ENCODE measurements at places on chromosomes 5 and 9.

DNA sequence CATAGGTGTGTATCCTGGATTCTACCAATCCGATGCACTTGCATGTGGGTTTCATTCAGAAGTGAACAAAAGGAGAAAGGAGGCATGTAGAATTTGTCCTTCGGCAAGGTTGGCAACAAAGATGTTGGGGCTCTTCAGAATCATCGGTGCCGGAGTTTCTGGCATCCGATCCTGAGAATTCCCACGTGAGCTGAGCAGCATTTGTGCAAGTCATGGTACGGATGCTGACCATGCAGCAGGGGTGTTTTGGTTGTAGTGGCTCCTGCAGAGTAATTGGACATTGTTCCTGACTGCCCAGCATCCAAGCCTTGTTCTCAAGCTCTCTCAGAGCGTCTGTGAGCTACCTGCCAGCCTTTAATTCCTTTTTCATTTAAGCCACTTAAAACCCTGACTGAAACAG lies 19.0 kb upstream of the POC5 start:
- no peak for DNase-seq

DNA sequence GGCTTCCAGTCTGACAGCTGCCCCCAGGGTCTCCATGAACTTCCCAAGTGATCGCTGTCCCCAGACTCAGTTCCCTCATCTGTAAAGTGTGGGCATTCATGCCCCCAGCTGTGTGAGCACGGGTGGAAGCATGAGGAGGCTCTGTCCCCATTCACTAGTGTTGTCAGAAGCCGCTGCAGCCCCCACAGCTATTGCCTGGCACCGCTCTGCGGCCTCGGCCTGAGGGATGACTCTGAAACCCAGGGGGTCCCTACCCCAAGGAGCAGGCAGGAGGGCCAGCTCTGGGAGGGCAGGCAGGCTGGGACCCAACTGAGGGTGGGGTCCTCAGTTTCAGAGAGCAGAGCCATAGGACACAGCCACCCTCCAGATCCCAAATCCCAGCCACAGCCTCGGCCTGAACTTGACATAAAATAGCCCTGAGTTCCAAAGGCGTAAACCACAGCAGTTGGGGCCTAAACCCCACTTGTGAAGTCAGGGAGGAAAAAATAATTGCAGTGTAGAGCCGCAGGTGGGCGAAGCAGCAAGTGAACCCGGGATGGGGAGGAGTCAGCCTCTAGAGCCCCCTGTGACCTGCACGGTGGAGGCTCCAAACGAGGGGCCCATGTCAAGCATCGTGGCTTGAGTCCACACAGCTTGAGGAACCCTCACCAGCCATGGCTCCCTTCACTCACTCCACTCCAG lies 66.0 kb upstream of the ADAMTS2 start:
- DNase-seq = no peak

GRCh38 chr9:91077624-91078368 lies 276.2 kb downstream of the SYK start:
- DNase-seq = no peak

GRCh38 chr5:178439493-178440180 lies 150.6 kb downstream of the COL23A1 start:
- DNase-seq = no peak

GRCh38 chr9:131299346-131299960 lies 9.9 kb downstream of the PLPP7 start:
- DNase-seq = no peak

- DNase-seq = no peak
These were observed 135.1 kb downstream of the DROSHA start for GRCh38 chr5:31396611-31397295.

GRCh38 chr5:145510324-145510723 lies 324.8 kb downstream of the PRELID2 start:
- DNase-seq = no peak

GRCh38 chr5:148831590-148832565 lies 5.5 kb downstream of the ADRB2 start:
- DNase-seq = peak; percentile 45

GRCh38 chr5:111584651-111585050 lies 72.3 kb upstream of the STARD4 start:
- no peak for DNase-seq

DNA sequence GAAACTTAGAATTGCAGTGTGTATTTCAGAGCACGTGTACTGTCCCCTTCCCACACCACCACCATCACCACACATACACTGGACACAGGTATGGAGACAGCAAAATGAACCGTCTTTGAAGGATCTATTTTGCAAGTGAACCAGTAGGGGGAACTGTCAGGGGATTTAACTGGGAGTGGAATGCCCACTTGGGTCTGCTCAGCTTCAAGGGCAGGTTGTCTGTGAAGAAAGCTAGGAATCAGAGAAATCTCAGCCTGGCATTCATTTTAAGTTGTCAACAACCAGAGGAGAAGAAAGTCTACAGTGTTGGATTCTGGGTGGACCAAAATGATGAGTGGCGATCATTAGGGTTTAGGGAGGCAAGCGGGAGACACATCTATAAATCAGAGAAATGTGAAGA lies 147.0 kb downstream of the DCP2 start:
- no peak for DNase-seq

- peak; percentile 34 for DNase-seq
These were observed 25.0 kb upstream of the CEP78 start for GRCh38 chr9:78210841-78211301.

DNA sequence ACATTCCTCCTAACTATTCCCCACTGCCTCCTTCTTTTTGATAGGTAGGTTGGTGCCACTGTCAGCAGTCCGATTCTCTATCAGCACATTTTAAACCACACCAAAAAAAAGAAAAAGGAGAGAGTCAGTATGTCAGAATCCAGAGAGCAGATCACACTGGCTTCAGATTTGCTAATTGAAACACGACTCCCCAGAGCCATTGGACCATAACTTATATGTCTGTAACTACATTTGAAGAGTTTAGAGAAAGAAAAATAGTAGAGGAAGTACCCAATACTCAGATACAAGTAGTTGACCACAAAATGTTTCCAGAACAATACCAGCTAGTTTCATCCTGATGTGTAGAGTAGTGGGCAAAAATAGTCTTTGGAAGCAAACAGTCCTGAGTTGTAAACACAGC lies 216.6 kb downstream of the NR2F1-AS1 start:
- no peak for DNase-seq

GRCh38 chr5:126864042-126864688 lies 87.2 kb downstream of the LMNB1 start:
- DNase-seq = no peak

GRCh38 chr9:114681594-114682332 lies at the start of gene TEX48:
Gene TEX48 (minus strand): TSS chr9:114682192. CDS start chr9:114671723, 10,469 bp downstream.
- DNase-seq = peak; percentile 54

- DNase-seq = no peak
These were observed 22.6 kb downstream of the TMEM267 start for GRCh38 chr5:43461066-43461465.

- DNase-seq = no peak
These were observed 14.3 kb downstream of the CD180 start for GRCh38 chr5:67182301-67182790.

DNA sequence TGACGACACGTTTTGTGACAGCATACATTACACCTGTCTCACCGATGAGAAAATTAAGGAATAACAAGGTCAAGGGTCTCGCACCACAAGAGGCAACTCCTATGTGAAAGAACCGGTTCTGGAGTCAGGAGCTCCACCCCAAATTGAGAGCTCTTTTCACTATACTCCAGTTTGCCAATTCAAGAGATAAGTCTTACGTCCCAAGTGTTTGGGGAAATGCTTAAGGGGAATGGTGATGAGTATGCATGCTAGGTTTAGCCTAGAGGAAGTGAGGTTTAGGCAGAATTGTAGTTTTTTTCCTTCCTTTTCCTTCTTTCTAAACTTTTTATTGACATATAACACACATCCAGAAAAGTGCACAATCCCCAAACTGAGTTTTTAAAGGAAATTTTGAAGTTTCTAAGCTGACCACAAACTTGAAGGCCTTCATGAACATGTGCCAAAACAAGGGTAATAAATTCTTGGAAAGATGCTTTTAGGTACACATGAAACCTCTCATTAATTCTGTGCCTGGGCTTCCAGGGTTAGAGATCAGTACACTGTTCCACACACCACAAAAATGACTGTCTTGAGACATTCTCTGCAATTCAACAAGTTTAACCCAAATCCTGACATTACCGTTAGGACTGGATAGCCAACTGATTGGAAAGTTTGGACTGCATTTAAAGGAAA lies 127.6 kb upstream of the SLC1A3 start:
- no peak for DNase-seq

- no peak for DNase-seq
These were observed 143.5 kb downstream of the MTX3 start for GRCh38 chr5:79847561-79847960.

DNA sequence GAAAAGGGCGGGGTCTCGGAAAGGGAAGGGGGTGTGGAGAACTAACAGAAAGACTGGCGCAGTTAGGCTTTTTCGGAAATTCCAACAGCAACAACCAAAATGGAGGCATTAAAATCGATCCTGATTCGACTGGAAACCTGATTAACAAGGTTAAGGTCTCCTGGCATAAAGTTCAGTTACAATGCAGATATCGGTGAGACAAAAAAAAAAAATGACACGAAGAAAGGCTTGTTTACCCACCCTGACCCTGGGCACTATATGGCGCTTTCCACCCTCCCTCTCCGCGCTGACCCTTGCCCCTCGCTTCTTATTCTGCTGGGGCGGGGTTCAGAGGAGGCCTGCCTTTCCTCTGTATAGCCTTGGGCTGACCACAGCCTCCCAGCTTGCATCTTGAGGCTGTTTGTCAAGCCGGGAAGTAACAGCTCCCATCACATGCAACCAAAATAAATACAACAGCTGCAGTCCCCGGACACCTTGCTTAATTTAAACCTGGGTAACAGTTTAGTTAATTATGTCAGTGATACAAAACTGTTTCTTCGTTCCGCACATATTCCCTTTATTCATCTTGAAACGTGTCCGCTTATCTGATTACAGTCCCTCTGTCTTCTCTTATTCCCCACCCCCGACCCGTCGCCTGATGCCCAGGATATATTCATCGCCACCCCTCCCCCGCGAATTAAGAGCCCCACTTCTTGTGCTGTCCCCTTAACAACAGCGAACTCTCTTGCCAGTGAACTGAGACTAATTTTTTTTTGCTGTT lies 795 bp upstream of the PJA2 start:
- no peak for DNase-seq

- no peak for DNase-seq
These were observed 66.5 kb downstream of the MSX2 start for GRCh38 chr5:174790906-174791305.

DNA sequence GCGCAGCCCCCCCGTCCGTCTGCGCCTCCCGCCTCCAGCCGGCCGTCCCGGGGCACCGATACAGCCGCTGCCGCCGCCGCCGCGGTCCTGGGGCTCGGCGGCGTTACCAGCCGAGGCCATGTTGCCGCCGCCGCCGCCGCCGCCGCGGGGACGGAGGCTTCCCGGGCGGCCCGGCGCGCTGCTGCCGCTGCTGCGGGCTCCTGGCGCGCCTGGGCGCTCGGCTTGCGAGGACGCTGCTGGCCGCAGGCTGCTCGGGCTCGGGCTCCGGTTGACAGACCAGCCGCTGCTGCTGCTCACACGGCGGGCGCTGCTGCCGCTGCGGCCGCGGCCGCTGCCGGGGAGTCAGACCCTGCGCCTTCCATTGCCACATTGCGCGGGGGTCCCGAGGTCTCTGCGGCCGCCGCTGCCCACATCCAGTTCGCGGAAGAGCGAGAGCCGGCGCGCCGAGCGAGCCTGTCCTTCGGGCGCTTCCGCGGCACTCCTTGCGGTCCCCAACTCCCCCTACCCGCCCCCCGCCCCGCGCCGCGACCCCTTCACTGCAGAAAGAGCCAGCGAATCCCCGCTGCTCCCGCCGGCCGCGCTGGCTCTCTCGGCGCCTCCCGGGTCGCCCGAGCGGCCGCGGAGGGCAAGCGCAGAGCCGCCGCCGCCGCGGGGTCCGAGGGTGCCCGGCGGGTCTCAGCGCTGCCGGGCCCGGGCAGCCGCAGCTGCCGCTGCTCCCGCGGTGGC lies 8.4 kb downstream of the PTCH1 start:
- no peak for DNase-seq

DNA sequence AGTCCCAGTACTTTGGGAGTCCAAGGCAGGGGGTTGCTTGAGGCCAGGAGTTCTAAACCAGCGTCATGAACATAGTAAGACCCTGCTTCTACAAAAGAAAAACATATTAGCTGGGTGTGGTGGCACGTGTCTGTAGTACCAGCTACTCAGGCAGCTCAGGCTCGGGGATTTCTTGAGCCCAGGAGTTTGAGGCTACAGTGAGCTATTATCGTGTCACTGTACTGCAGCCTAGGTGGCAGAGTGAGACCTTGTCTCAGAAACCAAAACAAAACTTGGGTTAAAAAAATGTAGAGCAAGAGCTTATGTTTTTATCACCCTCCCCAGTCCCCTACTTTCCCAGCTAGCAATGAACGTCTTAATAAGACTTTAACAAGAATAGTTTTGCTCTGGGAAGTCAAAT lies 46.7 kb downstream of the UHRF2 start:
- no peak for DNase-seq

- DNase-seq = no peak
These were observed 34.6 kb downstream of the ZSWIM6 start for GRCh38 chr5:61366497-61367240.

GRCh38 chr5:111553868-111554267 lies 41.5 kb upstream of the STARD4 start:
- no peak for DNase-seq

- no peak for DNase-seq
These were observed 12.4 kb downstream of the AHRR start for GRCh38 chr5:333945-334344.

GRCh38 chr5:167012123-167013034 lies 1279.1 kb upstream of the WWC1 start:
- DNase-seq = no peak

DNA sequence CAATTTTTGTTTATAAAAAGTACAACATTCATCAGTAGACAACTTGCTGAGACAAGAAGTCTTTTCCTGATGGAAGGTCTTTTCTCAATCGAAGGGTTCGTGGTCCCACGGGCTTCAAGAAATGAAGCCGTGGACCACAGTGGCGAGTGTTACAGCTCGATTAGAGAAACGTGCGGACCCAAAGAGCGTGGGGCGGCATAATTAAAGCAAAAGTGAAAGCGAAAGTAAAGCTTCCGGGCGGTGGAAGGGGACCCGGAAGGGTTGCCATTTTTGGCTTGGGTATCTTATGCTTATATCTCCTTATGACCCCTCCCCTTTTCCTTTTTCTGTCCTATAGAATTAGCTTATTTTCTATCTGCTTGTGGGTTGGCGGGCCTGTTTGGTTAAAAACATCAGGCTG lies 2309.4 kb upstream of the ACO1 start:
- no peak for DNase-seq

DNA sequence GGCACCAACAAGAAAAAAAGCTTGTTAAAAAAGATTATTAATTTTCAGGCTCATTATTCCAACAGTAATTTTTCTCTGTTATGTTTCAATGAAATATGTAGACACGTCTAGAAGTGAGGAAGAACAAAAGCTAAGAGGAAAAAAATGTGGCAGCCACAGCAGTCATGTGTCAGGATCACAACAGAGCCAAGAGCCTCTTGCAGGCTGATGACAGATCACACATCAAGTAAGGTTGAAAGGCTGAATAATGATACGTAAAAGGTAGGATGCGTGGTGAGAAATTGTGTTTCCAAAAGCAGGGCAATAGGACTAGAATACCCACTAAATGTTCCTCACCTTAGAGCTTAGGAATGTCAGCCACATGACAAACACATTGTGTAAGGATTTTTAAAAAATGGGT lies 124.8 kb downstream of the HTR1A start:
- no peak for DNase-seq

Measured in GM06990 (cell line).